Activated T-helper 17 cell treated with anti-CD3 and anti-CD28 coated beads, Interleukin-2, amount 50 U/mL, for 72 hours (primary cell): ENCODE measurements at places on chromosomes 11 and 22.

- ATAC-seq: no peak
Measured at GRCh38 chr22:17753401-17753989, 20.8 kb downstream of the BID start.

DNA sequence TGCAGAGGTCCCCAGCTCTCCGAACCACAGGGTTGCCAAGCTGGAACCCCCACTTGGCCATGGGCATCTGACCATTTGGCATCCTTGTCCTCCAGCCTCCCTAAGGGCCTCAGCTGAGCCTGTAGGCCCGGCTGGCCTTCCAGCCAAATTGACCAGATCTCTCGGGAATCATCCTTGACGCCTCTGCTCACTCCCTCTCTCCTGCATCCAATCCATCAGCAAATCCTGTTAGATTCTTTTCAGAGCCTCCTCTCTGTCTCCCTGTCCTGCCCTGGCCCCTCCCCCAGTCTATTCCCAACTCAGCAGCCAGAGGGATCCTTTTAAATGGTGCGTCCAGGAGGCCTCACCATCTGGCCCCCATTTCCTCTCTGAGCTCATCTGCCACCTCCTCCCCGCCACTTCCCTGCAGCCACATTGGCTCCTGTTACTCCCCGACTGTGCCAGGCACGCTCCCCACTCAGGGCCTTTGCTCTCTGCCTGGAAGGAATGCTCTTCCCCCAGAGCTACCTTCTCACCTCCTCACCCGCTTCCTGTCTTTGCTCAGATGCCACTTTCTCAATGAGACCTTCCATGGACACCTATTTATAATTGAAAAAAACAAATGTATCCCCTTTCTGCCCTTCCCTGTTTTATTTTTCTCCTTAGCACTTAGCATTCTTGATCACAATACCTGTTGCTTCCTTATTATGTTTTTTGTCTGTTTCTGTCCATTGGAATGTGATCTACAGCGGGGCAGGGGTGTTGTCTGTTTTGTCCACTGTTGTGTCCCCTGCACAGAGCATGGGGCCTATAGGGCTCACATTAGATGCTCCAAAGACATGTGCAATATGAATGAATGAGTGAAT, 78.1 kb downstream of the NFAM1 start:
- ATAC-seq: no peak

DNA sequence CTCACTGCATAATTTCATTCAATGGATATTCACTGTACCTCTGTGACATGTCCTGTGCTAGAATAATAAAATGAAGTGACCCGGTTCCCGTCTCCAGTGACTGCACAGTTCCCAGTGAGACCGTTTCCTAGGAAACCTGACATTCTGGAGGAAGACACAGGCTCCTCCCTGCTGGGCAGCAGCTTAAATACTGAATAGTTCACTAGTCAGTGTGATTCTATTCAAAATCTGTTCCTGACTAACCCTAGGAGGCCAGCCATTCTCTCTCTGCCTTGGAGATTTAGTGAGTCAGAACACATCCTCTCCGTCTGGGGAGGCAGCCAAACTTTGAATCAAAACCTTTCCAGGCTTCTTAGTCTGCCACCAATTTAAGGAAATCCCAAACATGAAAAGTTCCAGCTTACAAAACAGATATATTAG, 11.3 kb downstream of the TRIM66 start:
- ATAC-seq: no peak

GRCh38 chr22:43128116-43128515, 15.1 kb downstream of the MCAT start:
- ATAC-seq: no peak

- no peak for ATAC-seq
Measured at GRCh38 chr22:33562501-33562900, 357.8 kb downstream of the LARGE1 start.
